ENCODE measurements at places on chromosomes 5 and 9. TPM values are rescaled to one million over a fixed set of nuclear protein-coding genes. Genes with fewer than 3 reads are reported as not detected.

DNA sequence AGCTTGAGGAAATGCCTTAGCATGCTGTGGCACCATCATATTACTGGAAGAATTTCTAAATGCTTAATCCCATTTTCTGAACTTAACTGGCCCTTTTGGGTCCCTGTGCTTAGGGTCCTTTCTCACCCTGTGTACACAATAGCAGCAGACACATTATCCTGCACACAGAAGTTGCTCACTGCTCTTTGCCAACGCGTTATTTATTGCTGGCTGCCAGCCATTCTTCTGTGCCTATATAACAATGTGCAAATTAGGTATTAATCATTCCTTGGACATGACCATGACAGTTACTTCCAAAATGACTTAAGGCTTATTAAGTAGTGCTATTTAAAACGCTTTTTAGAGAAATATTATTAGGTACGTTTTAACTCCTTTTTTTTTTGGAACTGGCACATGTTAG is 134.7 kb downstream of the FBN2 start:
- no peak for DNase-seq

DNA sequence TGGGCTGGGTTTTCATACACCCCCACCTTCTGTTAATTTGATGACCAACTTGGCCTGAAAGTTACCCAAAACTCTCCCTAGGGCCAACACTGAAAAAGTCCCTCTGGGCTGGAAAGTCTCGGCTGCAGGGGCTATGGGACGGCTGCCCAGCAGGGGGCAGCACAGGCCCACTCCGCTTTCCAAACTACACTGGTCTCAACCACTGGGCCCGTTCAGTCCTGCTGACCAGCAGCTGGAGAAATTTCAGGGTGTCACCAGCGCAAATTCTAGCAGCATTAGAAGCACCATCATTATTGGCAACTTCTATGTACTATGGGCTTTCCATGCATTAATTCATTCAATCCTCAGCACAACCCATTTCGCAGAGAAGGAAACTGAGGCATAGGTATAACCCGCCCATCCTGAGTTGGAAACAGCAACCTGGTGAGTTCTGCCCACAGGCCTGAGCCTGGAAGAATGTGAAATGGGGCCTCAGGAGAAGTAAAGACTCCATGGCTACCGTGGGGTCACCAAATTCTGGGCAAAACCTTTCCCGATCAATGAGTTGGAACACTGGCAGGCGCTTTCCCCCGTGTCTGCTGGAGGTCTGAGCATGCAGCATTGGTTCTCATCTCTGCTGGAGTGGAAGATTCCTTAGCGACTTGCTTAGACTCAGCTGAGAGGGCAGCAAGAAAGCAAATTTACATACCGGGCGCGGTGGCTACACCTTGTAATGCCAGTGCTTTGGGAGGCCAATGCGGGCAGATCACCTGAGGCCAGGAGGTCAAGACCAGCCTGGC is 9.7 kb downstream of the ORM2 start:
- no peak for DNase-seq

GRCh38 chr9:94864196-94864595 is 137.7 kb downstream of the AOPEP start:
- DNase-seq = no peak

GRCh38 chr5:65125591-65126541 is 355.9 kb downstream of the ADAMTS6 start:
- peak; percentile 64 for DNase-seq

GRCh38 chr5:177350776-177351391 is 584 bp downstream of the LMAN2 start:
- no peak for DNase-seq

GRCh38 chr5:142175039-142175438 is 66.5 kb downstream of the NDFIP1 start:
- no peak for DNase-seq

- DNase-seq = no peak
Observed at GRCh38 chr5:126055348-126055729, 367.9 kb upstream of the GRAMD2B start.

- no peak for DNase-seq
Observed at GRCh38 chr9:117714282-117714681, 10.1 kb downstream of the TLR4 start.

GRCh38 chr9:16133556-16134227 is 580.8 kb downstream of the CCDC171 start:
- DNase-seq = peak; percentile 86

- peak; percentile 97 for DNase-seq
Observed at GRCh38 chr5:14450018-14450524, 131.5 kb upstream of the OTULINL start.

GRCh38 chr5:132586063-132586462 is 29.3 kb downstream of the RAD50 start:
- DNase-seq = no peak

DNA sequence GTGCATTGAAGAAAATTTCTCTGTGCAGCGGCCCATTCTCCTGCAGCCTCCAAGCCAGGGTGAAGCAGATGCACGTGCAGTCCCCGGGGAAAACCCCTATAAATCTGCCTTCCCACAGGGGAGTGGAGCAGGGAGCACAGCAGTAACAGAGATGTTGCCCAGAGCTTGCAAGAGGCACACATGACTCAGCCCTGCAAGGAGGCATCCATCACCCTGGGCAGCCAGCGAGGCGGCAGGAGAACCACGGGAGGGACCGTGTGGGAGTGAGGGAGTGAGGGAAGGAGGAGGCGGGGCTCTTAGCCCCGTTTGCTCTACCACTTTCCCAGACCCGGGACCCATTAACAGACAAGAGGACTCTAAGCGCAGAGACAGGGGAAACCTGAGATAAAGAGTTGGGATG is 96.2 kb upstream of the ARAP3 start:
- DNase-seq = peak; percentile 85

DNA sequence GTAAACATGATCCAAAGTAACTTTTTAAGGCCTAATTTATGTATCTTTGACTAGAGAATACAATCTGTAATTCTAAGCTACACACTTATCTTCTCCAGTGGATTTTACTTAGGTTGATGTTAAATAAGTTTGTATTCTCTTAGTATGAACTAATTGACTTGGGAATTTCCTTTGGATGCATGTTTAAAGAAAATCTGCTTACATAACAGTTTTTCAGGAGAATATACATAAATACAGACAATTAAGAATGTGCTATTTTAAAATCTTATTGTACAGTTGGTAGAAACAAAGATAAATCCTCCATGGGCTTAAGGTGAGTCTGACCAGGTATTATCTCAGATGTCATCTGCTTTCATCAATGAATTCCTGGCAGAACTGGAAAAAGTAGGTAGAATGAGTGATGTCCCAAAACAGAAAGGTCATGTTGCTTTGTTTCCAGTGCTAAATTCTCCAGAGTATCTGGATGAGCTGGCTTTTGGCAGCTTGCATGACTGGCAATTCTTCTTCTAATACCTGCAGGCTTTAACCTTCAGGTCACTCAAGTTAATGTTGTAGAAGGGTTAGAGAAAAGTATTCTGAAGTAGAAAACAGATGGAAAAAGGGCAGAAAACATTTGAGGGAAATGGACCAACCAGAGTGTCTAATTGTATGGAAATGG is 150.6 kb downstream of the MACIR start:
- no peak for DNase-seq

DNA sequence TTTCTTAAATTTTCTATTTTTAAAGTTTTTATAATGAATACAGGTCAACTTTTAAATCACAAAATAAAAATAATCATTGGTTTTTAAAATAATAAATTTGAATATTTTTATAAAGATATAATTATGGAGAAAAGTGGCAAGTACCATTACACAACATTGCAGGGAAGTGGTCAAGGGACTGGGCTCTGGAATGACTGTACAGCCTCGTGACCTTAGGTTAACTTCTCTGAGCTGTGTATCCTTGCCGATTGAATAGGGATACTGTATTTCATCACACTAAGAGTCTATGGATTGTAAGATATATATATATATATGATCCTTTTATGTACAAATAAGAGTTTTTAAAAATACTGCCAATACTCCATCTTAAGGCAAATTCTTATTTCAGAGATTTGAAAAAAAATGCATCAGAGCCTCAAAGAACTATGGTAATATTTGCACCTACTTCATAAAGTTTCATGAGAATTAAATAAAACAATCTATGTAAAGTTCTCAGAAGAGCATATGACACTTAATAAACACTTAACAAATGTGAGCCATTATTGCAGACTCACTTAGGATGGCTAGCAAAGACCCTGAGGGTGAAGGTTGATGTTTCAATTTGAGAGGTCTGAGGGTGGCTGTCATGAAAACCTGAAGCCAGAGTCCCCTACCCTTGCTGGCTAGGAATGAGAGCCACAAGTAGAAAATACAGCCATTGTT is 136.5 kb downstream of the CCDC192 start:
- DNase-seq = no peak

DNA sequence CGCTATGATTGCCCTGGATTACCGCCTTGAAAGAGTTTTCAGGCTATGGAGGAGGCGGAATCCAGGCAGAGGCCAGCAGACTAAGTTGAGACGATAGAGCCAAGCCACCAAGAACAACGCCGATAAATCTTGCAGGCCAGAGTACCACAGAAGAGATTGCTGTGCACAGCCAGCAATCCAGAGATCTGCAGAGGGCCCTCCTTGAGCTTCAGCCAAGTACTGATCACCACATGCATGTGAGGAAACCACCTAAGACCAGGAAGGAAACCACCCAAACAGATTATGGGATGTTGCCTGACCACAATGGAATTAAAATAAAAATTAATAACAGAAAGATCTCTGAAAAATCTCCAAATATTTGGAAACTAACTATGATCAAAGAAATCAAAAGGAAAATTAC is 74.9 kb downstream of the GCNT4 start:
- no peak for DNase-seq

DNA sequence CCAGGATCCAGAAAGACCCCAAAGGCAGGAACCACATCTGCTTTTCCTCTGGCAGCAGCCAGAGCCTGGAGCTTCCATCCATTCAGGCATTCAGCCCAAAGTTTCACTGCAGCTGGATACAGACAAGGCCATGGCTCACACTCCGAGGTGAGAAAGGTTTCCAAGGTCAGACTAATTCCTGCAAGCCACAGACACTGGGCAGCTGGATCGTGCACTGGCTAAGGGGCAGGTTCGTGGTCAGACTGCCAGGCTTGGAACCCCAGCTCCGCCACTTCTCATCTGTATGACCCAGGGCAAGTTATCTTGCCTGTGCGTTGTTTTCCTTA is 36.9 kb downstream of the SPOCK1 start:
- DNase-seq = no peak

DNA sequence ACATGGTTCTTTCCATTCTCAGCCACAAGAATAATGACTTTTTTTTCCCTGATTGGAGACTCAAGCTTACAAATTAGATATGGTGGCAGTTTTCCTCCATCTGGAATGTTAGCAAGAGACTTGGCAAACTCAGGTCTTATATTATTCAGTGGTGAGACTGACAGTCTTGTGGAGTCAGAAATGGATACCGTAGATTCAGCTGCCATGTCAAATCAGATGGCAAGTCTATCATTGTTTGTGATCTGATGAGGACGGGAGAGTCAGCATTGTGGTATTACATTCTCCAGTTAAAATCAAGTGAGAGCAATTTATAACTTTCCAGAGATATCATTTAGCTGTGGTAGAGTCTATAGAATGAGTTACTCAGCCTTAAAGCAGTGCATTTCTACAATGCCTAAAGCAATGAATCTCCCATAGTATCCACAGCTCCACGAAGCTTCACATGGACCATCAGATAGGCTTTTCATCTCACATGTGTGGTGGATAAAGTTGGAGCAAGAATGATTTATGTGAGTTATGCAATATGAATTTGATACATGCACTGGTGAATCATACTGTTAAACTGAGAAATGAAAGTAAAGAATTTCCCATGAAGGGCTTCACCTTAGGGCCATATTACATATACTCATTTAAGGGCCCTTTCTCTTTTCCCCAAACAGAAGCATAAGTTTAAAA is 430.6 kb downstream of the ZNF608 start:
- peak; percentile 71 for DNase-seq

- no peak for DNase-seq
Observed at GRCh38 chr5:138605254-138605972, 30.2 kb upstream of the HSPA9 start.

DNA sequence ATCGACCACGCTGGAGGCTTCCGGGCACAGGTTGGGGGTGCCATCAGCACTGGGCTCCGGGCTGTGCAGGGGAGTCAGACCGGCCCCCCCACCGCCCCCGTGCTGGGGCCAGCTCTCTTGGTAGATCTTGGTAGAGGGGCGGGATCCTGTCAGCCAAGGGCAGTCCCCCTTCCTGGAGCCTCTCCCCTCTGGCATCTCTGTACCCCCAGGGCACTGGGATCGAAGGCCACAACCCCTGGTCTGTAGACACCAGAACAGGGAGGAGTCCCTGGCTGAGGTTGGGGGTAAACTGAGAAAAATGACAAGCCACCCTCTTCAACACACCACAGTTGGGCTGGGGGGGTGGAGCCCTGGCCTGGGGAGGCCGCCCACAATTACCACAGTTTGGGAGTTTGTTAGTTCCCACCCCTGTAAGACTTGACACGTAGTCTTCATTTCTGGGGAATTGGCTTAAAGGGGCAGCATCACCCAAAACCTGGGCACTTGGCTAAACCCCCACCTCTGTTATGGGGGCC is 882 bp downstream of the CERCAM start:
- DNase-seq = no peak

DNA sequence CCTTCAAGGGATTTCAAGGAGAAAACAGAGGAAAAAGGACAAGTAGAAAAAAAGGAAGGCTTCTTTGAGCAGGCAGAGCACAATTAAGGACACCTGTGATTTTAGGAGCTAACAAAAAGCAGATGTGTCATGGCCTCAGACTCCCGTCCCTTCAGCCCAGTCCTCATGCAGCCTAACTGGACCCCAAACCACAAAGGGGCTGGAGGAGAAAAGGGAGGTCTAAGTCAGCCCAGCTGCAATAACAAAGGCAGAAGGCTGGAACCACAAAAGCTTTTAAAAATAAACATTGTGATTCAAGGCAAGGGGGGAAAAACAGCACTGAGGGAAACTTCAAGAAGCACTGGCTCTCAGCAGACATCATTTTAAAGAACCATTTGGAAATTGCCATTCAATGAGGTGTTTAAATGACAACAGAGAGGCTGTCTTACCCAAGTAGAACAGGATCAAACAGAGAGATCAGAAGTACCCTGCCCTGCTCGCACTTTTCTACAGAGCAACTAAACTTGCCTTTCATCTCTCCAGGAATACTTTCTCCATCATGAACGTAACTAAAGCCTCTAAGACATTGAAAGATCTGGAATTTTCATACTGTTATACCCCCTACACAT is 89.3 kb downstream of the SEMA5A start:
- DNase-seq = peak; percentile 94

- no peak for DNase-seq
Observed at GRCh38 chr9:125652233-125652594, 54.8 kb downstream of the MAPKAP1 start.

GRCh38 chr5:157216391-157217142 is 35.9 kb downstream of the ITK start:
- no peak for DNase-seq

The LCN15 gene
- not detected for total RNA-seq

The SLC9A3 gene
- total RNA-seq = 1.0 TPM

The ZDHHC11 gene
- total RNA-seq = 10.3 TPM

The PCDHGA12 gene
- 1.6 TPM for total RNA-seq

The LCP2 gene
- total RNA-seq = 0.09 TPM

The GRM6 gene
- not detected for total RNA-seq

The HINT1 gene
- 243 TPM for total RNA-seq

The ELAVL2 gene
- total RNA-seq = 22.2 TPM

The ZFP2 gene
- 1.1 TPM for total RNA-seq

The KIF27 gene
- total RNA-seq = 3.0 TPM

The PCDHGB5 gene
- 1.1 TPM for total RNA-seq

The ST8SIA4 gene
- total RNA-seq = 0.59 TPM

The OSMR gene
- total RNA-seq = 38.6 TPM
